ENCODE measurements at places on chromosomes 16 and 17. TPM values are rescaled to one million over a fixed set of nuclear protein-coding genes. Genes with fewer than 3 reads are reported as not detected.

NUP88 gene
- 85.9 TPM for total RNA-seq

PDE6G gene
- total RNA-seq, result 10.9 TPM

DNA sequence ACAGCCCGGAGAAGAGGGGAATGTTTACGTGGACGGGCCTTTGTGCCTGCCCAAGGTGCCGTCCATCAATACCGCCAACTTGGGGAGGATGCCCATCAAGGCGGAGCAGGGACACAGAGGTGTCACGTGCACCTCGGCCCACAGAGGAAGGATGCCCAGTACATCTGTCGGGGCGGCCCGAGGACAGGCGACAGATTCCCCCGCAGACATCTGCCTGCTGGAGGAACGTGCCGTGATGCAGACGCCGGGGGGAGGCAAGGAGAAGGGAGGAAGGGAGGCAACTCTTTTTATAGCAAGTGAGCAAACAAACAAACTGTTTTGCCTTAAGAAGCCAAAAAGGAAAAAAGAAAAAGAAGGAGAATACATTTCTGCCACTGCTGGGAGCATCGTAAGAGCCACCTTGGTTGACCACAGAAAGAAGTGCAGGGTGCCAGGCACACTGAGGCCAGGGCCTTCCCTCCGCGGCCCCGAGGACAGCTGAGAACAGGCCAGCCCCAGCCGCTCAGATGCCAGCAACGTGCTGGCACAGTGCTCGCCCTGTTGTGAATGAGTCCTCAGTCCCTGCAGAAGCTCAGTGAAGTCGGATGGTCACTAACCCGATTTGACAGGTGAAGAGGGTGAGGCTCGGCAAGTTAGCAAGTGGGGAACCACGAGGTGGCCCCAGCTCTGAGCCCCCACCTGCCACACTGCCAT lies 146.4 kb downstream of the RBFOX3 start:
- no peak for DNase-seq

- DNase-seq, result no peak
These were observed 3.3 kb upstream of the STARD3 start for GRCh38 chr17:39633570-39634183.

DNA sequence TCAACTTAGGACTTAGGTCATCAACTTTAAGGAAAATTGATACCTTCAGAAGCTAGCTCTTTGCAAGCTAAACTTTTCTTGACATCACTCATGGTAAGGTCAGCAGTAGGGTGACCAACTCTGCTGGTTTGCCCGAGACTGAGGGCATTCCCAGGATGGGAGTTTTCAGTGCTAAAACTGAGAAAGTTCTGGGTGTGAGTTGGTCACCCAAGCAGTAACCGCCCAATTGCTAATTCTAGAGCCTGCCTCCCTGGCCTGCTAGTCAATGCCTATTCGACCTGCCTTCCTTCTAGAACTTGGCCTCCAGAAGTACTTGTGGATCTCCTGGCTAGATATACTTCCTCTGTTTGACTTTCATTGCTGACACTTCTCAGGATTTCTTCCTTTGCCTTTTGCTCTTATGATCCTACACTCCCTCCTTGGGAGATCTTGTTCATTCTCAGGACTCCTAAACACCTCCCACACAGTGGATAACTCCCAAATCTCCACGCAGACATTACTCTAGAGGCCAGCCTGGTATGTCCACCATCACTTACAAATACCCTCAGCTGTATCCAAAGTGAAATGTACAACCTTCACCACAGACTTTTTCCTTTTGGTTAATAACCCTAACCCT lies 10.5 kb upstream of the MYO18A start:
- DNase-seq, result no peak

All from activated CD4-positive, alpha-beta memory T cell treated with anti-CD3 and anti-CD28 coated beads, Interleukin-2, amount 10 ng/mL, durations not matched to agents 7 days and 5 days (primary cell).